NCI-H187 (cell line): ENCODE measurements at places on chromosomes 16 and 17.

DNA sequence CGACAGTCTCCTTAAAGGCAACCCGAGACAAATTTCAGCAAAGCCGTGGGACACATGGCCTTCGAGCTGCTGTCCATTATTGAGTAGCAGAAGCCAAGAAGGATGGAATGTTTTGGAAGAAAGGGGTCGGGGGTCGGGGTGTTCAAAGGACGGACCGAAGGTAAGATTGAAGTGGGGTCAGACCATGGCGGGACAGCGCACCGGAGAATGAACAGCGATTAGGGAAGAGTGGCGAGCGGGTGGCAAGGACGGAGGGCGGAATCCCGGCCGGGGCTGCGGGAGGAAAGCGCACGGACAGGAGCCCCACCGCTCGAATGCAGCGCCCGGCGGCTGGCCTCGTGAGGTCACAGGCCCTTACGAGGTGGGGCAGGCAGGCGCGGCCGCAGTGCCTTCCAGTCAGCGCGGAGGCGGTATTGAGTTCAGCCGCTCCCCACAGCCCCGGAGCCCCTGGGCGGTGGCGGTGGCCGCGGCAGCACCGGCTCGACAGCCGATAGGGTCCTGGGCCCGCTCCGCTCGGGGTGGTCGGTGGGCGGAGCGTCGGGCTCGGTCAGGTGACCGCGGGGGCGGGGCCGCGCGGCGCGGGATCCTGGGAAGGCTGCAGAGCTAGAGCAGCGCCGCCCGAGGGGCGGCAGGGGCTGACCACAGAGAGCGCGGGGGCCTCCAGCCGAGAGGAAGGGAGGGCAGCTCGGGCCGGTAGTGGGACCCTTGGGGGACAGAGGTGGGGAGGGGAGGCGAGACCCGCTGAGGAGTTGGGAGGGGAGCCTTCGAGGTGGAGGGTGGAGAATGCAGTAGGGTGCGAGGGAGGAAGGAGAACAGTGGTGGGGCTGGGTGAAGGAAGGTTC lies at the start of gene EFCAB13:
EFCAB13 (plus strand) TSS at position 574 of the 842 bp plus-strand sequence. CDS start 4,399 bp downstream, outside the sequence.
- DNase-seq = peak; percentile 75

- no peak for DNase-seq
Observed at GRCh38 chr16:75580-76501, 2.2 kb upstream of the MPG start.

- no peak for DNase-seq
Observed at GRCh38 chr17:61750656-61751055, 112.7 kb downstream of the BRIP1 start.

DNA sequence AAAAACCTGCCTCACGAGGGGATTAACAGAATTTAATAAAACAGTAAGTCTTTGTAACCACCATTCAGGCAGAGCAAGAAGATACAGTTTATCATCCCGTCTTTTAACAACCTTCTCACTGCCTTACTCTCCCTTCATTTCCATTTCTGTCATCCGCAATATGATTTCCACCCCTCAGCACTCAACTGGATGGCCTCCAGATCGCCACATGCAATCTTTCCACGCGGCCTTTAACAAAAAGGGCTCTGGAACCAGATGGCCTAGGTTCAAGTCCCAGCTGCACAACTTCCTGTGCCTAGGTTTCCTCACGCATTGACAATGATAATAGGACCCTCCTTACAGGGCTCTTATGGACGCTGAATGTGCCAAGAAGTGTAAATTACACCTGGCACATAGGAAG lies 103.6 kb downstream of the GAS7 start:
- DNase-seq = no peak

GRCh38 chr16:728890-729744 lies 2.2 kb downstream of the HAGHL start:
- no peak for DNase-seq

DNA sequence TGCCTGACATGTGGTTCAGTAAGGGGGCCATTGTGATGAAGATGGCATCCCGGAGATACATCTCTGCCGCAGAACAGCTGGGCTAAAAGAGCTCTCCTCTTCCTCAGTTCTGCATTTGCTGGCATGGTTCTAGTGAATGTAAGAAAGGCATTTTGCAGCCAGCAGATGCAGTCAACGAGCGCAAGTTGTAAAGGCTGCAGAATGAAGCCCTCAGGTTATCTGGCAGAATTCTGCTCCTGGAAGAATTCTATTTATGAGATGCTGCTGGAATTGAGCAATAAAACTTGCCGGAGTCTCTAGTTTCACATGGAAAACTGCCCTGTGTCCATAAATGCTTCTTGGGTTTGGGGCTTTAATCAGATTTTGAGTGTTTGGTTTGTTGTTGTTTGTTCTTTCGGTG lies 176.8 kb upstream of the HSBP1 start:
- DNase-seq = no peak

DNA sequence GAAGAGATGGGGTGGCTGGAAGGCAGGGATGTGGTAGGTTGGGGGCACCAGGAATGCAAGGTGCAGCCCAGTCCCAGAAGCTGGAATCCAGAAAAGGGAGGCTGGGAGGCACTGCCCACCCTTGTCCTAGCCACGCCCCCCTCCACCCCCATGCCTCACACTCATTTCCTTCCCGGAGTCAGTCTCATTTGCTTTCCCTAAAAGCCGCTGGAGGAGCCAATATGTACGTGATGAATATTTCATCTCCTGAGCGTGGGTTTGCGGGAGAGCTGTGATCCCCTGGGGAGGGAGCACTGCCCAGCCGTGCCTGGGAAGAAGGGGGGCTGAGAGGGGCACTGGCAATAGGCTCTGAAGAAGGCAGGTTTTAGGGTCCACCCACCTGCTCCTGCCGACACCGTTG lies 124.5 kb upstream of the LHX1 start:
- no peak for DNase-seq

- DNase-seq = peak; percentile 90
Observed at GRCh38 chr17:83103200-83103942, 24.0 kb downstream of the METRNL start.

GRCh38 chr17:36496018-36496789 lies 9.7 kb downstream of the ZNHIT3 start:
- no peak for DNase-seq

GRCh38 chr16:75238132-75238852 lies 13.1 kb downstream of the BCAR1 start:
- no peak for DNase-seq

DNA sequence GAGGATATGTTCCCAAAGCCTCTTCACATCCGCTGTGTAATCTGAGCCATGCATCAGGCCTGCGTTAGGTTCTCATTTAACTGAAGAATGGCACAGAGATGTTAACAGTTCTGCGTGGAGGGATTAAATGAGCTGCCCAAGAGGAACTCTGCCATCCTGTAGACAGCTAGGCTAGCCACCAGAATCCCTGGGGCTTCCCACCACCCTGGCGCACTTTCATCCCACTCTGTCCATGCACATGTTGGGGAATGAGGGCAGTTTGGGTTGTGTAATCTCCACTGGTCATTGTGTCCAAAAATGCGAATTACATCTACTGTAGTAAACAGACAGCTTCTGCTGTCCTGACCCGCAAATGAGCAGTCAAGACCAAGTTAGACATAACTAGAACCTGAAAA lies 1.0 kb upstream of the GLG1 start:
- DNase-seq = no peak

GRCh38 chr17:44310609-44311376 lies 2.4 kb downstream of the RUNDC3A start:
- DNase-seq = no peak

GRCh38 chr16:8725513-8726178 lies 51.2 kb downstream of the ABAT start:
- no peak for DNase-seq

GRCh38 chr17:32227910-32228309 lies 37.7 kb upstream of the RHBDL3 start:
- no peak for DNase-seq

DNA sequence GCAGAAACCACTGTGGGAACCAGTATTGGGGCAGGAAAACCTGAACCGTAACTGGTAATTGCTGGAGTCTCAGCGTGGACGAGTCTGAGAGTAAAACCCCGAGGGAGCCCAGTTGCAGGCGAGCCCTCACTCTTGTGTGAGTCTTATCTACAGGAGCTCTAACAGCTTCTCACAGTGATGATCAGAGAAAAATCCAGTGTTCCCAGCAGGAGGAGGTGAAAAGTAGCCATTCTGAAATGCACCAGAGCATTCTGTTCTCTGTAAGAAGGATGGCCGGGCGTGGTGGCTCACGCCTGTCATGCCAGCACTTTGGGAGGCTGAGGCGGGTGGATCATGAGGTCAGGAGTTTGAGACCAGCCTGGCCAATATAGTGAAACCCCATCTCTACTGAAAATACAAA lies 161.2 kb downstream of the COPRS start:
- DNase-seq = no peak

DNA sequence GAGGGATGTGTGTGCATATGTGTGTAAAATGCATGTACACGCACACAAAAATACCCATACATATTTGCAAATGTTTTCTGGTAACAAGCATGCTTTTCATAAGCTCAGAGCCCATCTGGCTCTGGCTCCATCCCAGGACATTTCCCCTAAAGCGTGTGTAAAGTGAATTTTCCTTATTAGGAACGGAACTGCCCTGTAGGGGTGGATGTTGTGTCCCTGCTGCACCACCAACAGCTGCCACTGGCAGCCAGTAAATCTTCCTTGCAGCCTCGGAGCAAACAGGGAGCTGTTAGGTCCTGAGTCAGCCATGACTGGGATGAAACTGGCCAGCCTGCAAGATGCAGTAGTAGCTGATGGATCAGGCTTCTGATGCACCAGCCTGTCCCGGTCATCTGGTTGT lies 393.5 kb downstream of the UTP18 start:
- DNase-seq = no peak

GRCh38 chr17:49993423-49994060 lies 1.5 kb downstream of the DLX3 start:
- DNase-seq = no peak

DNA sequence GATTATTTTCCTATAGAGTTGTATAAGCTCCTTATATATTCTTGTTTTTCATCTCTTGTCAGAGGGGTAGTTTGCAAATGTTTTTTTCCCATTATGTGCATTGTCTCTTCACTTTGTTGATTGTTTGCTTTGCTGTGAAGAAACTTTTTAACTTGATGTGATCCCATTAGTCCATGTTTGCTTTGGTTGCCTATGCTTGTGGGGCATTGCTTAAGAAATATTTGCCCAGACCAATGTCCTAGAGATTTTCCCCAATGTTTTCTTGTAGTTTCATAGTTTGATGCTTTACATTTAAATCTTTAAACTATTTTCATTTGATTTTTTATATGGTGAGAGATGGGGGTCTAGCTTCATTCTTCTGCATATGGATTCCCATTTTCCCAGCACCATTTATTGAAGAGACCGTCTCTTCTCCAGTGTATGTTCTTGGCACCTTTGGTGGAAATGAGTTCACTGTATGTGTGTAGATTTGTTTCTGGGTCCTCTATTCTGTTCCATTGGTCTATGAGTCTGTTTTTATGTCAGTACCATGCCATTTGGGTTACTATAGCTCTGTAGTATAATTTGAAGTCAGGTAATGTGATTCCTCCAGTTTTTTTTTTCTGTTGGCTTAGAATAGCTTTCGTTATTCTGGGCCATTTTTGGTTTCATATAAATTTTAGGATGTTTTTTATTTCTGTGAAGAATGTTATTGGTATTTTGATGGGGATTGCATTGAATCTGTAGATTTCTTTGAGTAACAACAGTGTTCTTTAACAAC lies 165.8 kb downstream of the ABCA8 start:
- DNase-seq = no peak

DNA sequence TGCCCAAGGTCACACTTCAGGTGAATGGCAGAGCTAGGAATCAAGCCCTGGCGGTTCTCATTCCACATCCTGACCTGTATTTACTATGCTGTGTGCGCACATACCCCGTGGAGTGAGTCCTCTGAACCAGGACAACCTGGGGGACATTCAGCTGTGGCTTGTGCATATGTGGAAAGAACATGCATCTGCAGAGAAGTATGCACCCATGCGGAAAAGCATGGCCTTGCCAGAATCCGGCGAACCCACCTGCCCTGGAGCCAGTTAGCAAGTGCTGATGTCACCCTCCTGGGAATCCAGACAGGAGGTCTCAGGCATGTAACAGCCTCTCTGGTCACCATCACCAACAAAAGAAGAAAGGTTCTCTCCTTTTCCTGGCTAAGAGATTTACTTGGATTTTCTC lies 1.9 kb downstream of the RASL10B start:
- DNase-seq = no peak
